CD4-positive, alpha-beta memory T cell (primary cell): ENCODE measurements at places on chromosomes 13 and 19.
A peak's percentile ranks its signal among the peaks of the same experiment; 100 is the strongest.

DNA sequence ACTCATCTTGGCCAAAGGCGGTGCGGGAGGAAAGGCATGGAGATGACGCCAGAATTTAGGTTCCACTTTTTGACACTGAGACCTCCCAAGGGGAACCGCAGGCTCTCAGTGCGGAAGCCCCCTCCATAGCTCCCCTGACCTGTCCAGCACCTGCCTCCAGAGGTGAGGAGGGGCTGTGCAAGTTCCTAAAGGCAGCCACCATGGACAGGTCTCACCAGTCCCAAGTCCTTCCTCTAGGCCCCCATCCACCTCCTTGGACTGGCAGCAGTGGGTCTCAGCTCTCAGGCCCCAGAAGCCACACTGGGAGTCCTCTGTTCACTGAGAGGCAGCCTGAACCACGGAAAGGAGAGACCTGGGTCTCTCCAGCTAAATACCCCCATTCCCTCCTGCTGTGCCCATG lies 31.6 kb upstream of the TSHZ3 start:
- H3K36me3 ChIP-seq: no peaks in the 10 kb centered on the region
- H3K4me1 ChIP-seq: no peaks in the 10 kb centered on the region
- H3K27me3 ChIP-seq: no peaks in the 10 kb centered on the region
- H3K4me3 ChIP-seq: no peak overlapping the region
- DNase-seq: no peak

- H3K4me1 ChIP-seq: no peaks in the 10 kb centered on the region
- H3K4me3 ChIP-seq: no peak overlapping the region
- DNase-seq: no peak
- no peaks in the 10 kb centered on the region for H3K27me3 ChIP-seq
- H3K27ac ChIP-seq: no peak overlapping the region
- no peaks in the 10 kb centered on the region for H3K36me3 ChIP-seq
Measured at GRCh38 chr13:73480779-73481559, 422.2 kb downstream of the KLF5 start.

DNA sequence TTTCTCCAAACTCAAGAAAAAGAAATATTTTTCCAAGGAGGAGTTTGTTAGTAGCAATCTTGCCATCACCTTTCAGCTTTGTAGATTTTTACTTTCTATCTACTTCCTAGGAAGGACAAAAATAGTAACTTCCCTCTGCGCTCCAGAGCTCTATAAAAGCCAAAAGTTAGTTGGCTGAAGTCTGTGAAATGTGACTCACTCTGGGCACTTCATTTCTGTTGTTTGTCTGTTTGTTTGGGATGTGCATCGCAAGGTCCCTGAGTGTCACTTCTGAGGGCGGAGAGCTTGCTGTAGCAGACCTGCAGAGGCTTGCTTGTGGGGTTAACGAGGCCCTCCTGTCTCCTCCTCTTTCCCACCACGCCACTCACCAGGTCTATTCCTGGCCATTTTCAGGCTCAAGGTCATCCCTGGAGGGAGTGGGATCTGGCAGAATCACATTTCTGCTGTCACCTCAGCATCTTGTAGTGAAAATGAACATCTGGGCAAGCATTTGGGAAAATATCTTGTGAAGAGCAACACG lies 307.6 kb downstream of the GPC6 start:
- DNase-seq: no peak
- no peaks in the 10 kb centered on the region for H3K36me3 ChIP-seq
- H3K27ac ChIP-seq: no peak overlapping the region
- no peaks in the 10 kb centered on the region for H3K27me3 ChIP-seq
- H3K4me3 ChIP-seq: no peak overlapping the region

DNA sequence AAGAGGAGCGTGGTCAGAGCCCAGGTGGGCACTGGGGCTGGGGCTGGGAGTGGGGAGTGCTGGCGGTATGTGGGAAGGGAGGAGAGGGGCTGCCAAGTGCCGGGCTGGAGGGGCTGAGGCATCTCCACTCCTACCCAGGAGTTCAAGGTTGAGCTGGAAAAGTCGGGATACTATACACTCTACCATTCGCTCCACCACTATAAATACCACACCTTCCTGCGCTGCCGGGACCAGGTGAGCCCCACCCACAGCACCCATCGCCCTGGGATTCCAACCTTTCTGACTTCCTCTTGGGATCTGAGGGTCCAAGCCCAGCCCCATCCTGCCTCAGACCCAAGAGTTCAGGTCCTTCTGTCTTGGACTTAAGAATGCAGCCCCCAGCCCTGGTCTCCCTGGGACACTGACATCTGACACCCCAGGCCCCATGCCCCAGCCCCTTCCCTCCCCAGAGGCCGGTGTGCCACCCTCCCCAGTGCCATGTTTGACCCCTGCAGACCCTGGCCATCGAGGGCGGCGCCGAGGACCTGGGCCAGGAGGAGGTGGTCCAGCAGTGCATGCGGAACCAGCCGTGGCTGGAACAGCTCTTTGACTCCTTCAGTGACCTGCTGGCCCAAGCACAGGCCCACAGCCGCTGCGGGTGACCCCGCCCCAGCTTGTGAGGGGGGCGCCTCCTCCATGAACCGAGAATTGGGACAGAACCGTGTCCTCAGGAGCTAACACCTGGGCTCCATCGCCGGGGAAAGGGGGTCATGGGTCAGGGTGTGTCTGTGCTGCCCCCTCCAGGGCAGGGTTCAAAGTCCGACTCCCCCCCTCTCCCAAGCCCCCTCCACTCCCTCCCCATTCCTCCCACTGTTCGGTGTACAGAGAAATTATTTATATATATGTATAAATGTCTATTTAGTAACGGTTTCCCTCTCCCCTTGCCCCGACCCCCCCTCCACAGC lies 14.7 kb downstream of the RRAS start:
- peaks cover 24% of the 10 kb centered on the region for H3K36me3 ChIP-seq
- DNase-seq: no peak
- no peaks in the 10 kb centered on the region for H3K4me1 ChIP-seq
- H3K4me3 ChIP-seq: no peak overlapping the region
- no peak overlapping the region for H3K27ac ChIP-seq
- H3K27me3 ChIP-seq: no peaks in the 10 kb centered on the region

GRCh38 chr19:11373885-11374432 lies 507 bp upstream of the SWSAP1 start:
- H3K4me1 ChIP-seq: peaks cover 32% of the 10 kb centered on the region
- H3K27ac ChIP-seq: peak overlapping the region; percentile 84
- no peaks in the 10 kb centered on the region for H3K36me3 ChIP-seq
- H3K27me3 ChIP-seq: no peaks in the 10 kb centered on the region
- peak overlapping the region; percentile 77 for H3K4me3 ChIP-seq
- no peak for DNase-seq

DNA sequence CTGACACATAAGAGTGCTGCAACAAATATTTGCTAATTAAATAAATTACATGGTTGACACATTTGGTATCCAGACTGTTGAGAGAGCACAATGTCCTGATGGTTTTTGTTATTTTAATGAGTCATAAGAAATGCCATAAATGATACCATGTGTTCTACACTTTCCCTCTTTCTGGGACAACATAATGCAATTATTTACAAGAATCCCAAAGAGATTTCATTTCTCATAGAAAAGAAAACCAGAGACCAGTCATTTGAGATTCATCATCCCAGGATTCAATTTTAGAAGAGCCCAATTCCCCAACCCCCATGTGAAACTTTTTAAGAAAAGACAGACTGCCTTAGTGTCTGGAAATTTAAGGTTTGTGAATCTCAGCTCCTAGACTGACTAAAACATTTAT lies 399.6 kb downstream of the DCT start:
- H3K4me3 ChIP-seq: no peak overlapping the region
- DNase-seq: no peak
- H3K36me3 ChIP-seq: no peaks in the 10 kb centered on the region

DNA sequence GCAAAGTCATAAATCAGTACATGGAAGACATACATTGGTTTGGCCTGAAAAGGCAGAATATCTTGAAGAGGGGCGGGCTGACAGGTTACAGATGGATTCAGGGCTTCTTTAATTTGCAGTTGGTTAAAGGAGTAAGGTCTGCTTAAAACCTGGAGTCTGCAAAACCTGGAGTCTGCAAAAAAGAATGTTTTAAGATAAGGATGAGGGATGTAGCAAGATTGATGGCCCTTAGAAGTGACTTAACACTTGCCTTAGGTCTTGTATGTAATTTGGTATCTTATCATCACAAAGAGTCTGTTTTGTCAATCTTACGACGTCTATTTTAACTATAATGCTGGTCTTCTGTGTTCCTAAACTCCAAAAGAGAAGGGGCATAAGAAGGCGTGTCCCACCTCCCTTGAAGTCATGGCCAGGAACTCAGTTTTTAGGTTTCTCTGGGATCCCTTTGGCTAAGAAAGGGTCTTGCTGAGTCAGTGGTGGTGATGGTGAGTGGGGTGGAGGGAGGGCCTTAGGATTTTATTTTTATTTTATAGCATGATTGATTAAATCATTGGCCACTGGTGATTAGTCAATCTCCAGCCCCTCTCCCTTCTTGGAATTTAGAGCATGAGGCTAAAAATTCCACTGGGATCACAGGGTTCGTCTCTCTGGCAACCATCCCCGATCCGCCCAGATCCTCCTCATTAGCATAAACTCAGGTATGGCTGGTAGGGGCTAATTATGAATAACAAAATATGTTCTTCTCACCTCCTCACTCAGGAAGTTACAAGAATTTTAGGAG lies 10.1 kb upstream of the HAS1 start:
- H3K36me3 ChIP-seq: no peaks in the 10 kb centered on the region
- no peak overlapping the region for H3K4me3 ChIP-seq
- H3K27me3 ChIP-seq: no peaks in the 10 kb centered on the region

DNA sequence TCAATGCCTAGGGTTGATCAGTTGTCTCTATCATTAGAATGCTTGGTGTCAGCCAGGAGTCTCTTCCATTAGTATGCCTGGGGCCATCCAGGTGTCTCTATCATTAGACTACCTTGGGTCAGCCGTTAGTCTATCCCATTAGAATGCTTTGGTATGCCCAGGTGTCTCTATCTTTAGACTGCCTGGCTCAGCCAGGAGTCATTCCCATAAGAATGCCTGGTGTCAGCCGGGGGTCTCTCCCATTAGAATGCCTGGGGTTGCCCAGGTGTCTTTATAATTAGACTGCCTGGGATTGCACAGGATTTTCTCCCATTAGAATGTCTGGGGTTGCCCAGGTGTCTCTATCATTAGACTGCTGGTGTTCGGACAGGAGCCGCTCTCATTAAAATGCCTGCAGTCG lies 1442.9 kb downstream of the UQCRFS1 start:
- H3K27ac ChIP-seq: no peak overlapping the region
- H3K36me3 ChIP-seq: no peaks in the 10 kb centered on the region
- no peaks in the 10 kb centered on the region for H3K4me1 ChIP-seq
- H3K27me3 ChIP-seq: no peaks in the 10 kb centered on the region
- H3K4me3 ChIP-seq: no peak overlapping the region
- DNase-seq: no peak

DNA sequence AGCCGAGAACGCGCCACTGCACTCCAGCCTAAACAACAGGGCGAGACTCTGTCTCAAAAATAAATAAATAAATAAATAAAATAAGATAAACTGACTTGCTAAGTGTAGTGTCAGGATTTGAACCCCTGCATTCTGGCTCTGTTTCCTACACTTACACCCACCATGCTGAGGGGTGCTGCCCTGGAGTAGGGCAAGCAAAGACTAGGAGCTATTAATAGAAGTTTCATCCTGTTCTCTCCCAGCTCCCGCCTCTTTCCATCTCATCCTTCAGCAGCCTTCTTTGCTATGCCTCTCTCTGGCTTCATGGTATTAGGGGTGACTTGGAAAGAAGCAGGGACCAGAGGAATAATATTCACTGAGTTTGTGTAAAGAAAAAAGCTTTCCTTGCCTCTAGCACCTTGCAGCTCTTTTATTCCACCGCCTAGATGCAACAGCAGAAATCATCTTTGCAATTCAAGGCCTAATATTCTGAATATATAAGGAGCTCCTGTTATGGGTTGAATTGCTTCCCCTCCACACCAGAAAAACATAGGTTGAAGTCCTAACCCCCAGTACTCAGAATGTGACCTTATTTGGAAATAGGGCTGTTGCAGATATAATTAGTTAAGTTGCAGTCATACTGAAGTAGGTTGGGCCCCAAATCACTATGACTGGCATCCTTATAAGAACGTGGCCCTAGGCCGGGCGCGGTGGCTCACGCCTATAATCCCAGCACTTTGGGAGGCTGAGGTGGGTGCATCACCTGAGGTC lies 8.7 kb upstream of the PLAUR start:
- no peak overlapping the region for H3K4me3 ChIP-seq
- H3K4me1 ChIP-seq: no peaks in the 10 kb centered on the region
- H3K27me3 ChIP-seq: no peaks in the 10 kb centered on the region
- DNase-seq: no peak
- H3K27ac ChIP-seq: no peak overlapping the region

GRCh38 chr19:57245959-57246358 lies 5.5 kb downstream of the ZNF805 start:
- peaks cover 26% of the 10 kb centered on the region for H3K4me1 ChIP-seq
- H3K27ac ChIP-seq: no peak overlapping the region
- no peak for DNase-seq
- no peak overlapping the region for H3K4me3 ChIP-seq
- no peaks in the 10 kb centered on the region for H3K27me3 ChIP-seq

DNA sequence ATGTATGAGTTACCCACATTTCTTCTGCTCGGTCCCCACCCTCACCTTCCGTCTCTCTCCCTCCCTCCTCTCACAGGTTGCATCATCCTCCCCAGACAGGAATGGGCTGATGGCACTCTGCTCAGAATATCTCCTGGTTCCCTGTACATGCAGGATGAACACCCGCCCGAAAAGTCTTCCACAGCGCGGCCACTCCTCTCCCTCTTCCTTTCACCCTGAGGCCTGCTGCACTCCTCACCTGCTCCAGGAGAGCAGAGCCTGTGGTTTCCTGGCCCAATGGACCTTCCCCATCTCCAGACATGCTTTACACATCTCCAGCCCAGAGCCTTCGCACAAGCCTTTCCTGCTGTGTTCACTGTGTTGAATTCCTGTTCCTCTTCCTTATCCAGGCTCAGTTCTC lies 40.9 kb downstream of the GSX1 start:
- H3K27ac ChIP-seq: no peak overlapping the region
- peaks cover 7% of the 10 kb centered on the region for H3K4me1 ChIP-seq
- H3K27me3 ChIP-seq: peaks cover 4% of the 10 kb centered on the region
- no peaks in the 10 kb centered on the region for H3K36me3 ChIP-seq

DNA sequence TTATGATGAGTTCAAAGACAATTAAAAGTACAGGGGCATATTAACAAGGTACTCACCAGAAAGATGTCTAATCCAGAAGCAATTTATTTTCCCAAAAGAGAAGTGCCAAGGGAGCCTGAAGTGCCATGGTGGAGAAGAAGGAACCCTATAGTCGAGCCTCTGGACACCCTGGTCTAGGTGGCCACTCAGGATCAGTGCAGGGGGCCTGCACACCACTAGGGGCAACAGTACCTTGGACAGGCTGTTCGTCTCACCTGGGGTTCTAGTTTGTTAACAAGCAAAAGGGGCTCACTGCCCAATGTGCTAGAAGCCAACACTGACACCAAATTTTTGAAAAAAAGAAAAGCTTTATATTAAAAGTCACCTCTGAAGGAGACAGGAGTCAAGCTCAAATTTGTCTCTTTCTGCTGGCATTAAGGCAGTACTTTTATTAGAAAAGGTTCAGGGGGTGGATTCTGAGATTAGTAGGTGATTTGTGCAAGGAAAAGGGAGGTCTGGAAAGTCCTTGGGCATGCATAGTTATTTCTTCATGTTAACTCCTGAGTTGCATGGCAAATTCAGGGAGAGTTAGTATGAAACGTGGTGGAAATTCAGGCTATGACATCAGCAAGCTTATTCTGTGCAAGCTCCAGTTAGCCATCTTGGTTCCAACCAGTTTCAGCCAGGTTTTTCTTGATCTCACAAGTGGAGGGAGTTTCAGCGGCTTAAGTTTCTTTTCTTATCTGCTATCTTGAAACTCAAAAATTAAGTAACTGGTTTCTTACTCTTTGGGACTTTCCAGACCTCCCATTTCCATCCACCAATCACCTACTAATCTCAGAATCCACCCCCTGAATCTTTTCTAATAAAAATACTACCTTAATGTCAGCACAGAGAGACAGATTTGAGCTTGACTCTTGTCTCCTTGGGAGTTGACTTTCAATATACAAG lies 884 bp upstream of the CBY2 start:
- H3K4me3 ChIP-seq: no peak overlapping the region
- no peaks in the 10 kb centered on the region for H3K36me3 ChIP-seq
- no peak overlapping the region for H3K27ac ChIP-seq
